Ovary (tissue), 10 donors: ENCODE measurements at places on chromosomes 6 and 20. TPM values are rescaled to one million over a fixed set of nuclear protein-coding genes. Genes with fewer than 3 reads are reported as not detected.

Gene PRDM1
- 7.4 TPM for total RNA-seq

Gene C6orf118
- total RNA-seq = 1.7 TPM

DNA sequence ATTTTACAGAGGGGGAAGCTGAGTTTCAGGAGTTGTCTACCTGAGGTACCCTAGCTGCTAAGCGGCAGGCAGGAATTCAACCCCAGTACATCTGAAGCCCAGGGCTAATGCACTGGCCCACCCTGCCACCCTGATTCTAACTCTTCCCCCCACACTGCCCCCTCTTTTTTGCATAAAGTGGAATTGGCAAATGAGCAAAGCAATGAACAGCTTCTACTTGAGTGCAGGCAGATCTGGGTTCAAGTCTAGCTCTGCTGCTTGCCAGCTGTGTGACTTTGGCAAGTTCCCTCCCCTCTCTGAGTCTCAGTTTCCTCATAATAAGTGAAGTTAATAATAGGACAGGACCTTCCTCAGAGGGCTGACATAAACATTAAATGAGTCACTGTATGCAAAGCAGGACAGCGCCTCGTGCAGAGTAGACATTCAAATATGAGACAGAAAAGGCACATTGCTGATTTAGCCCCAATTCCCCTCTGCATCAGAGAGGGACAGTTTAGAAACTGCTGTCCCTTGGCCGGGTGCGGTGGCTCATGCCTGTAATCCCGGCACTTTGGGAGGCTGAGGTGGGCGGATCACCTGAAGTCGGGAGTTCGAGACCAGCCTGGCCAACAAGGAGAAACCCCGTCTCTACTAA is 4.7 kb downstream of the ADA start:
- no peaks in the 10 kb centered on the region for H3K27me3 ChIP-seq
- no peak for DNase-seq
- no peak overlapping the region for H3K4me3 ChIP-seq
- no peak overlapping the region for H3K27ac ChIP-seq
- H3K36me3 ChIP-seq = no peaks in the 10 kb centered on the region
- no peaks in the 10 kb centered on the region for H3K4me1 ChIP-seq

- H3K27ac ChIP-seq = no peak overlapping the region
- DNase-seq = no peak
- H3K27me3 ChIP-seq = no peaks in the 10 kb centered on the region
- no peaks in the 10 kb centered on the region for H3K4me1 ChIP-seq
Measured at GRCh38 chr6:55902796-55903195, 27.4 kb upstream of the BMP5 start.

DNA sequence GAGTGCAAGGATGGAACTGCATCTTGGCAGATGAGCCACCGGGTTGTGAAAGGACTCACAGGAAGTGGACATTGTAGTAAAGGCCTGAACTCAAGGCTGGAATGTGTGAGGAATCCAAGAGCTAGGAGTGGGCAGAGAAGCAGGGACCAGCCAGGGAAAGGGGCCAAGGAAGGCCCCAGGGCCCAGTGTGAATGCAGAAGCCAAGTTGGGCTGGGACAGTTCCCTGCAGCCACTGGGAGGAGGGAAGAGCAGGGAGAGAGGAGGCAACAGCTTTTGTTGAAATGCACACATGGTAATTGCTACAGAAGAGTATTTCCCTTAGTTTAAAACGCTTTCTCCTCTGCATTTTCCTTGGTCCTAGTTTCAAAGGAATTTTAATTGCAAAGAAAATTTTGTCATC is 34.6 kb downstream of the CDH22 start:
- H3K36me3 ChIP-seq = no peaks in the 10 kb centered on the region
- H3K4me3 ChIP-seq = no peak overlapping the region
- H3K4me1 ChIP-seq = no peaks in the 10 kb centered on the region
- DNase-seq = no peak
- H3K27me3 ChIP-seq = no peaks in the 10 kb centered on the region
